ENCODE measurements at places on chromosomes 1 and 21. TPM values are rescaled to one million over a fixed set of nuclear protein-coding genes. Genes with fewer than 3 reads are reported as not detected.
A peak's percentile ranks its signal among the peaks of the same experiment; 100 is the strongest.

ALG14 gene
- polyA plus RNA-seq = 6.8 TPM

GRCh38 chr21:38675182-38675824 is 130.4 kb upstream of the ETS2 start:
- peak; percentile 42 for DNase-seq

- no peak for DNase-seq
Measured at GRCh38 chr1:6727535-6727934, 25.9 kb upstream of the DNAJC11 start.

DNA sequence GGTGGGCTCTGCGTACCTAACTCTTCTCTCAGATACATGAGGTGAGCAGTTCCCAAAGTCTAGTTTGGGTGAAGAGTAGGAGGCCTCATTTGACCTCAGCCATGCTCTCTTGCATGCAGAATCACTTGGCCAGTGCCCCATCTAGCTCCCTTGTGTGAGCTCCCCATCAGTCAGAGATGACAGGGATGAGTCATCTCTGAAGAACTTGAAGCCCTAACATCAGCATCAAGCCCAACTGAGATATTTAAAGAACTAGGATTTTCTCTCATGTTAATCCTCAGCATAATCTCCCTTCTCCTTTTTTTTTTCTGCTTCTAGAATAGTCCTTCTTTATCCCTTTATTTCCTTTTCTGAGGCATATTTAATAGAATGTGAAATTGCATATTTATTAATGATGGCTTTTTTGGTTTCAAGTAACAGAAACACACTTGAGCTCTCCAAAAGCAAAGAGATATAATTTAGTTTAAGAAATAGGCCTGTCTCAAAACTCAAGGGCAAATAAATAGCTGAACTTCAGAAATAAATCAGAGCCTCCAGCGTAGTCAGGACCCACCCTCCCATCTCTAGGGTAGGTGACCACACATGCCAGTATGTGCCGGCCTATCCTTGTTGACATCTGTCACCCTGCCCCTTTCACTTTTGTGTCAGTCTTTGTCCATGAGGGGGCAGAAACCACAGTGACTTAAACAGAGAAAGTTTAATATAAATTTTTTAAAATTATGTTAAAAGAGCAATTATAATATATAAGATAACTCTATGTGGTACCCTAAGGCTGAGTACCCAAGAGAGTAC is 112.3 kb downstream of the TSEN15 start:
- no peak for DNase-seq

GRCh38 chr21:26457817-26458216 is 115.3 kb downstream of the CYYR1 start:
- DNase-seq = no peak

DNA sequence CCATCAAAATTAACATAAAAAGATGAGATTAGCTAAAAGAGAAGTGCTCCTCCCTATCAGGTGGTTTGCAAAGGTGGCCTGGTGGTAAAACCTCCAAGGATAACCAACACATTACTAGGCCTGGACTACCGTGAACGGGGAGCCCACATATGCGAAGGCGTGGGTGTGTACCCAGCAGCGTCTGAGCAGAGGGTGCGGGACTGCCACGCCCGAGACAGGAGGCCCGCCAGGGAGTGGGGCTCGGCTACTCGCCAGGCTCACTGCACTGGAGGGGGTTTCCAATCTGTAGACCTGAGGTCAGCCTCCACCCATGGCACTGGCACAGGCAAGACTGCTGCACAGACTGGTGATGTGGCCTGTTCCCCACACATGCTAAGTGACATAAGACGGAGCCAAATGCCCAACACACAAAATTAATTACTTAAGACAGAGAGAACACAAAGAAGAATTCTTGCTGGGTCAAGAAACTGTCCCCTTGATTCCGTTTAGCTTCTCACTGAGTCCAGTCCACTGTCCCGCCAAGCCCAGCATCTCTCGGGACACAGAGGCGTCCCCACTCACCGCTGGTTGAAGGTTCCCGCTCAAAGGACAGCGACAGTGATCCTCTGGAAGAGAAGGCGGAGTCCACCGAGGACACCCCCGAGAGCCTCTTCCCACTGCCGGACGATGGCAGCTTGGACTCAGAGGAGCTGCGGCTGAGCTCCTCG is 23.4 kb downstream of the RIPK4 start:
- no peak for DNase-seq

- no peak for DNase-seq
Measured at GRCh38 chr1:197976368-197976767, 59.2 kb downstream of the LHX9 start.

OPN3 gene
- polyA plus RNA-seq = 18.5 TPM

GRCh38 chr1:184156521-184157393 is 105.2 kb downstream of the TSEN15 start:
- no peak for DNase-seq

GRCh38 chr1:183719289-183719688 is 66.2 kb upstream of the APOBEC4 start:
- no peak for DNase-seq

SLC1A7 gene
- polyA plus RNA-seq = 0.43 TPM

NMNAT2 gene
- 1.3 TPM for polyA plus RNA-seq

TBX15 gene
- 162 TPM for polyA plus RNA-seq

CD48 gene
- 1.3 TPM for polyA plus RNA-seq

DNA sequence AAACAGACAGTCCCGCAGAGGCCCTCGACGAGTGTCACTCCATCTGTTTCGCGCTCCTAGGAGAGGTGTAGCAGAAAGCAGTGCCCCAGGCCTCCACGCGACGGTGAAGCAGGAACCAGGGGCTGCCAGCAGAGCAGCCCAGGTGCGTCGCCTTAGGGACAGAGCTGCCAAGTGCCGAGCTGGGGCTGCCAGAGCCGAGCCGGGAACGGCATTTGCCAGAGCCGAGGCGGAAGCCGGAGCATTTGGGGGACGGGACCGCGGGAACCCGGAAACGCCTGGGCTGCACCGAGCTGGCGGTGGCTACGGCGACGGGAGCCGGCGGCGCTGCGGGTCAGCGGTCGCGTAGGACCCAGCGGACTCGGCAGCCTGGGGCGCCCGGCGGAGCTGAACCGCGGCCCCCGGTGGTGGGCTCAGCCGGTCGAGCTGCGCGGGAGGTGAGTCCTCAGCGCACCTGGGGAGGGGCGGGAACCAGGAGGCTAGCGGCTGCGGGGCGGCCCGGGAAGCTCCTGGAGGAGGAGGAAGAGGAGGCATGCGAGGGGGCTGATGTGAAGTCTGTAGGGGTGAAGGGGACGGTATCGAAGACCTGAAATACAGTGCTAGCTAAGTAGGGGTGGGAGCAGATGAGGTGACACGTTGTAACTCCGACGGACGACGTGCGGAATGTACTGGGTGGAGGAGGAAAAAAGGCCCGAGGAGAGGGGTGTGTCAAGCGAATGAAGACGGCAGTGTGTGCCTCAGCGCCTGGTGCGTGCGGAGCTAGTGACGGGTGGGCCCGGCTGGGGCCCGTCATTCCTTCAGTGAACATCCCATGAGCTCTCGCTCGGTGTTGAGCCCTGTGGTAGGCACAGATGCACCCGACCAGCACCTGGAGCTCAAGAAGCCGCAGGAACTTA is at the start of gene SLC35A3:
Gene SLC35A3 (plus strand): TSS at position 268 of the 893 bp plus-strand sequence. CDS start 23,559 bp downstream, outside the sequence.
- peak; percentile 79 for DNase-seq

ACTL8 gene
- not detected for polyA plus RNA-seq

DNA sequence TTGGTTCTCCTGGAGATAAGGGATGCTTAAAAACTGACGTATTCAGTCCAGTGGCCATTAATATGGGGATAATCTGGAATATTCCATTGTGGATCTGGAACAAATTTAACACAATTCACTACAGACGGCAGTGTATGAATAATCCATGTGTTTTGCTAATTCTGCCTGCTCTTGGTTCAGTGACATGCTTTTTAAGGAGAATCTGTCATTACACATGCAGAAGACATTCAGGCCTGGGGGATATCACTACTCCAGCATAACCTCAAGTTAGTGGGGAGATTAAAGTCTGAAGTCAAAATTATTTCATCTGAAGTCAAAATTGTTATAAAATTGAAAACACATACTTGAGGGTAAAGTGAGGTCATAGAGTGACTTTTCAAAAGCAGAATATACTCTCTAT is 789.3 kb downstream of the USP25 start:
- no peak for DNase-seq

GNG4 gene
- polyA plus RNA-seq = 0.62 TPM

DNA sequence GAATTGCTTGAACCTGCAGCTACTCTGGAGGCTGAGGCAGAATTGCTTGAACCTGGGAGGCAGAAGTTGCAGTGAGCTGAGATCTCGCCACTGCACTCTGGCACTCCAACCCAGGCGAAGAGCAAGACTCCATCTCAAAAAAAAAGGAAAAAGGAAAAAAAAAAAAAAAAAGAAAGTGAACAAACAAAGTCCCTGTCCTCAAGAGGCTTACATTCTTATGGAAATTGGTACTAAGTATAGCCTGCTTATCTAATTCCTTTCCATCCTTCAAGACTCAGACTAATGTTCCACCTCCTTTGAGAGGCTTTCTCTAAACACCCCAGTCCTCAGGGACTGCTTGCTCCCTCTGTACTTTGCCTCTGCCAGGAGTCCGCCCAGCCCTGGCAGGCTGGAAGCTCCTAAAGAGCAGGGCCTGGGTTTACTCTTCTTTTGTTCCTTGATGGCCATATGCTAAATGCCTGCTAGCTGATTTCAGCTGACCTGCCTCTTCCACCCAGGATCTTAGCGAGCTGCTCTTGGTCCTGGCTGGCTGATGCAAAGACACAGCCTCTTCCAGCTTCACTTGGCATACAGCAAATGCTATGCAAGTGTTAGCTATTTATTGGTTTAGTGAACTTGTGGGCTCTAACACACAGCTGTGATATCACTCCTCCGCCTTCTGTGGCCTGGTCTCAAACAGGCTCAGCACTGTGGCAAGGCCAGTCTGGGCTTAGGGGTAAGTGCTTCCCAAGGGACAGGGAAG is 9.8 kb downstream of the SLC9A1 start:
- DNase-seq = no peak

DNA sequence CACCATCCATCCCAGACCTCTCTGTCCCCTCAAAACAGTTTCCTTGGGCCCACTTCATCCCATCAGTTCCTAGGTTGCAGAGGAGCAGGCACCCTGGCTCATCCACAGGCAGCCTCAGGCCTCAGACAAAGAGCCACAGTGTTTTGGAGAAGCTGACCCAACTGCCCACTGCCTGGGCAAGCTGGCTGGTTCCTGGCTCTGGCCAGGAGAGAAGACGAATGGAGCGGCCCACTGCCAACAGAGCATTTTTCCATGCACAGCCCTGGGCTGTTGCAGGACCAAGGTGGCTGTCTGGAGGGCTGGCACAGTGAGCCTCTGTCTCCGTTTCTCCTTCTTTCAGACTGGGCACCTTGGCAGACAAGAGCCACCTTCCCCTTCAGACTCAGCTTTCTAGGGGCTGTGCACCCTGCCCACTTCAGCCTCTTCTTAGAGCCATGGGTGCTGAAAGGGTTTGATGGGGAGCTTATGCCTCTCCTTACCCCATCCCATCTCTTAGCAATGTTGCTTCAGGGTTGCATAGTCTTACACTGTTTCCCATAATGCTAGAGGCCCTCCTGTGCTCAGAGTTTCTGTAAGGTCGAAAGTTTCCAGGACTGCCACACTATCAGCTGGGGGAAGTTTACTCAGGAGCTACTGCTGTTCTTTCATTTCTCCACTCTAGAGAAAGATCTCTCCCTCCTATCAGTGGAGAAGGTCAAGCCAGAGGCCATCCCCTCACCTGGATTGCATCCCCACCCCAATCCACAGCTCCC is 973 bp downstream of the FMOD start:
- no peak for DNase-seq

SLC9C2 gene
- polyA plus RNA-seq = not detected

GRCh38 chr1:220776720-220777326 is 9.9 kb upstream of the MTARC1 start:
- peak; percentile 79 for DNase-seq

- DNase-seq = no peak
Measured at GRCh38 chr21:34302521-34302920, 61.3 kb upstream of the KCNE2 start.

- DNase-seq = no peak
Measured at GRCh38 chr1:247812637-247813036, 11.3 kb downstream of the OR14A16 start.

GRCh38 chr21:42777757-42778344 is 101.5 kb downstream of the WDR4 start:
- DNase-seq = no peak

CLEC20A gene
- not detected for polyA plus RNA-seq

CD244 gene
- not detected for polyA plus RNA-seq

DNA sequence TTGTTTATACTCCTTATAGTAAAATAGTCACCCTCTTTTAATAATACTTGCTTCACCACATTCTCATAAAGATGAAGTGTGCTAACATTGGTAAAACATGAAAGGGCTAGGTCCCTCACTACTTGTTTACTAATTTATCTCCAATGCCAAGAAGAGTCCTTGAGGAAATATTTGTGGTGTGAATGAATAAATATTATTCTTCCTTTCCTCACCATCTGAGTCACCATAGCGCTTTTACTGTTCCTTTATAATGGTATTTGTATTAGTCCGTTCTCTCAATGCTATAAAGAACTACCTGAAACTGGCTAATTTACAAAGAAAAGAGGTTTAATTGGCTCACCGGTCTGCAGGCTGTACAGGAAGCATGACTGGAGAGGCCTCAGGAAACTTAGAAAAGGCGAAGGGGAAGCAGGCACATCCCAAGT is 222.8 kb upstream of the ZRANB2 start:
- DNase-seq = no peak

Data from muscle of arm (tissue), 14 donors.